Activated CD4-positive, alpha-beta T cell treated with anti-CD3 and anti-CD28 coated beads, Interleukin-2, amount 50 U/mL, for 4 hours (primary cell): ENCODE measurements at places on chromosomes 4 and X.

- peak; percentile 14 for DNase-seq
Observed at GRCh38 chrX:21373637-21374162, 518 bp upstream of the CNKSR2 start.

GRCh38 chrX:31367816-31368215 is 296.0 kb upstream of the FTHL17 start:
- DNase-seq = no peak

DNA sequence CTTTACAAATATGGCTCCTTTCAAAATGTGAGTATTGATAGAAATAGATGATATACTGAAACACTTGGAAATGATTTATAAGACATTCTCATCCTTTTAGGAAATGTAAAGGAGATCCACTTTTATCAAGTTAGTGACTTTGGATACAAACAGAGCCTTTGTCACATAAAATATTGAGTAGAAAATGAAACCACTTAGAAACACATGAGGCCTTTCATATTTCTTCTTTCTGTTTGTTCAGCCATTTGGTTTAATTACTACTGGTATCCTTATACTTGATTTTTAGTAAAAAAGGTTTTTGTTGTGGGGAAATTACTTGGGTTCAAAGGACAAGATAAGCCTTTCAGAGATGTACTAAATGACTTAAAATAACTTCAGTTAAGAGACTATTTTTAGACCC is 4.1 kb downstream of the STOX2 start:
- no peak for DNase-seq

DNA sequence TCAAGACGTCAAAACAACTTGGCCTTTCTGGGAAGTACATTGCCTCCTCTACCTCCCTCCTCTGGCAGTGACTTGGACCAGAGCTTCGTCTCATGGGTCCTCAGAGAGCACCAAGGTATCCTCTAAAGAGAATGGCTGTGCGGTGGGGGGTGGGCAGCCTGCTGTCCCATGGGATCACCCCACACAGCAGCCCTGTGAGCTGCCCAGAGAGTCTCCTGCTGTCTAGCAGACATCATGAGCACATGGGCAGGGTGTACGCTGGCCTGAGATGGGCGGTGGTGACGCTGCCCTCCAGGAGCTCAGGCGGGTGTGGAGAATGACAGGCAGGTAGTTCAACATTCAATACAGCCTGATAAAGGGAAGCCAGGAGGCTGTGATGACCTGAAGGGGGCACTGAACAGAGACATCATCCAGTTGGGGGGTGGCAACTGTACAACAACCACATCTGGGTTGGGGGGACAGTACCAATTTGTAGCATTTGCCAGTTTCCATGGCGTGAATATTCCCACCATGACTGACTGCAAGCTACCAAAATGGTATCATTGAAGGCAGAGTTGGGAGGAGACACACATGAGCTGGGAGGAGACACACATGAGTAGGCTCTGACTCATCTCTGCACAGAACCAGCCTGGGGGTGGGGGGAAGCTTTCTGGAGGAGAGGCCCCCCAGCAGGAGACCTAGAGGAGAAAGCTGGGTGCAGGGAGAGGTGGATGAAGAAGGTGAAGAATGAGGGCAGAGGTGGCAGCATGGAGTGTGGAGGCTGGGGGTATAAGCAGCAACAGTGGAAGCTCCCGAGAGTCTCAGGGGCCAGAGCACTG is 35.9 kb downstream of the C4orf50 start:
- no peak for DNase-seq

GRCh38 chr4:52870225-52870624 is 8.1 kb downstream of the RASL11B start:
- DNase-seq = no peak

DNA sequence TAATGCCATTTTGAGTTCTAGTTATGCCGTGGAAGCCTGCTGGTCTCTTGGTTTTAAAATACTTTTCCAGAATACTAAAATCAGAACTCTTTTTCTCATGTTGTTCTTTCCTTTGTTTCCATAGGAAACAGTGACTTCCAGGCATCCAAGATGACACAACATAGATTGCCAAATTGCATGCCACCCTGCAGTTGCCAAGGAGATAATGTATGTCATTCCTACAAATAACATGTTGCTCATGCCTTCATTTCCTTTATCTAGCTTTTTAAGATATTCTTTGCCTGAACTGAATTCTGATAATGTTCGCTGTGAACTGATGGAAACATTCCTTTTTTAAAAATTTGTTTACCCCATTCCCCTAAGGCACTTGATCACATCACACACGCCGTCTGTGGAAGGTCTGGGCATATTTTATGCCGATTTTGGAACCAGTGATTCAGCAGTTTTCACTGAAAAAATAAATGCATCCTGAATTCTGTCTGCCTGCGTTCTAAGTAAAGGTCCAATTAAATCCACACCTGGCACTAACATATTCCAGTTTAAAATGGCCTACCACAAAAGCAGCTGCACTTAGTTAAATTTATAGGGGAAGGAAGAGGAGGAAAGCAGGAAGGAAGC is 38.0 kb upstream of the COX7B2 start:
- DNase-seq = no peak

DNA sequence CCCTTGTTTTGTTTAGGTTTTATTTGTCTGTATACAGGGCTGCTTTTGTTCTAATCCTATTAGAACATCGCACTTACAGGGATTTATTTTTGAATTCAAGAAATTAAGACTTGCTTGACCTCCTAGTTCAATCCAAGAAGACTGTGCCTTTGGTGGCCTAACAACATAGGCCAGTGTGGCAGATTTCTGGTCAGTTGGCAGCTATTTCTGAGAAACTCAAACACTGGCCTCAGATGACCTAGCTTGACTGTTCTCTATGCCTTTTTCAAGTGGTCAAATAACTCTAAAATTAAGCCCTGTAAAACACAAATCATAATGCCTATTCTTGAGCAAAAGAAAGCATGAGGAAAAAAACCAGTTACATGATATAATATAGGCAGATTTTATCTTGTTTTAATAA is 89.3 kb upstream of the GPR34 start:
- DNase-seq = no peak

GRCh38 chr4:38710053-38710452 is 46.1 kb downstream of the KLF3 start:
- no peak for DNase-seq
